HFFc6 (cell line): ENCODE measurements at places on chromosomes 1 and 21. TPM values are rescaled to one million over a fixed set of nuclear protein-coding genes. Genes with fewer than 3 reads are reported as not detected.

DNA sequence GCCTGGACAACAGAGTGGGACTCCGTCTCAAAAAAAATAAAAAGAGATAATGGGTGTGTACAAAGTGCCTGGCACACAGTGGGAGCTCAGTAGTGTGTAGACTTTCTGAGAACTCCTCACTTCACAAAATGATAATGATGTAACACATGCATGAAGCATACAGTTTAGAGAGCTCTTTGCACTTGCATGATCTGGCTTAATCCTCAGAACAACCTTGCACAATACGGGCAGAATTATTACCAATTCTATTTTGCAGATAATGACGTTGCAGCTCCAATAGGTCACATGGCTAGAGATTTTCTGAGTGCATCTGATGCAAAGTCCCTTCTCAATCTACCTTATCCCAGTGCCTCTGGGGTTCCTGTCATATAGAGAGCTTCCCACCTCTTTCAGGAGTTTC lies 71.4 kb downstream of the CD247 start:
- peaks cover 24% of the 10 kb centered on the region for H3K27me3 ChIP-seq
- H3K36me3 ChIP-seq = no peaks in the 10 kb centered on the region
- H3K4me1 ChIP-seq = no peaks in the 10 kb centered on the region
- no peak overlapping the region for H3K4me3 ChIP-seq

GRCh38 chr1:2019172-2019543 lies at the start of gene GABRD:
GABRD (plus strand) TSS chr1:2019345; CDS start chr1:2019424, 79 bp downstream.
- no peaks in the 10 kb centered on the region; the same call in 1 of the 2 replicates for H3K36me3 ChIP-seq
- no peak for DNase-seq
- H3K4me1 ChIP-seq = 0 out of 2 replicates have a peak, but pooled peaks cover 5% of the 10 kb centered on the region
- peaks cover 75% of the 10 kb centered on the region for H3K27me3 ChIP-seq

DNA sequence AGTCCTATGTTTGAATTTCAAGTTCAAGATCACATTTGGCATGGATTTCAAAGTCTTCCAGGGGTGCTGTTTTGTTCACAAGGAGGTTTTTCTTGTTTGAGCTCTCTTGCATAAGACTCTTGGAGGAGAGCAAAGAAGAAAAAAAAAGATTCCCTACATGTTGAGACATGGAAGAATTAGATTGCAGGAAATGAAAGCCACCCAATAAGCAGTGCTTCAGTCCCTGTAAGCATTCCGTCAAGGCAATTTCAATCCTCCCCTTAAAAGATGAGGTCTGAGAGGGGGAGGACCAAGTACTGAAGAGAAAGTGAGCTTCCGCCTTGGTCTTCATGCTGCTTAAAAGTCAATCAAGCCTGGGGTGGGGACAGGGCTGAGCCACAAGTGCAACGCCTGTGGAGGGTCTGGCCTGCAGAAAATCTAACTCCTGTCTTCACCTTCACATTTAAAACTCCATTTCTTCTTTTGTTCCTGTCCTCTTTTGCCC lies 50.2 kb downstream of the LPAR3 start:
- H3K27me3 ChIP-seq = peaks cover 7% of the 10 kb centered on the region
- no peak overlapping the region for H3K4me3 ChIP-seq
- peaks cover 4% of the 10 kb centered on the region; the same call in 1 of the 2 replicates for H3K36me3 ChIP-seq
- H3K27ac ChIP-seq = no peak overlapping the region
- DNase-seq = no peak

DNA sequence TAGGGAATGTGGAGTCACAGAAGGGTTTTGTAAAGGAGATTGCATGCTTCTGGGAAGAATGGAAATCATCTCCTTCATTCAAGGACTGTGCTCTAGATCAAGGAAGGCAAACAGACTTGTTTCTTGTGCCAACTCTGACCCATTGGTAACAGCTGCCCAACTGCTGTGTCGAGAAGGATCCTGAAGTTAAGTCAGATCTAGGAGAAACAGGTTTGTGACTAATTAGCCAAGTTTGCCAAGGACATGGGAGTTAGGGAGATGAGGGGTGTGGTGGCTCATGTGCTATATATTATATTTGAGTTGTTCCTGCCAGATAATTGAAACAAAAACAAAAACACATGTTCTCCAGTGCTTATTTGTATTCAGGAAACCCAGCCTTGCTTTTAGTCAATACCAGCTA lies 251.2 kb upstream of the USP24 start:
- no peaks in the 10 kb centered on the region for H3K27me3 ChIP-seq
- H3K27ac ChIP-seq = no peak overlapping the region
- DNase-seq = no peak
- no peaks in the 10 kb centered on the region for H3K4me1 ChIP-seq

DNA sequence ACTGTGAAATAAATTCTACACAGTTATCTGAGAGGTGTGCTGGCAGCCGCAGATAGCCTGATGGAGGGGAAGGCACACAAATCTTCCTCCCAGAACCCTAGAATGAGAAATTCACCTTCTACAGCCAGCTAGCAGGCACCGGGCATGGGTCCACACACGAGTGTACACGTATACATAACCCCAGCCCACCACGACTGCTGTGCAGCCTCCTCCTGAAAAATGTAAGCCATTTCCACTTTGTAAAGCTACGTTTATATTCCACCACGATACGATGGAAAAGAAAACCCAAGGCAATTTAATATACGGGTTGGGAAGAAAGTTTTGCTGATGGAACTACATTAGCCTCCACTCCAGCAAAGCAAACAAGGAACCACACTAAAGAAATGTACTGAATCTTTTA lies 1.8 kb downstream of the BTG3 start:
- no peaks in the 10 kb centered on the region; the same call in 1 of the 2 replicates for H3K27me3 ChIP-seq
- no peak for DNase-seq
- H3K36me3 ChIP-seq = peaks cover 23% of the 10 kb centered on the region; the same call in 1 of the 2 replicates
- peaks cover 29% of the 10 kb centered on the region for H3K4me1 ChIP-seq

GRCh38 chr1:164064501-164064900 lies 494.5 kb upstream of the PBX1 start:
- no peak for DNase-seq
- no peaks in the 10 kb centered on the region for H3K36me3 ChIP-seq
- H3K27ac ChIP-seq = no peak overlapping the region
- no peak overlapping the region for H3K4me3 ChIP-seq

DNA sequence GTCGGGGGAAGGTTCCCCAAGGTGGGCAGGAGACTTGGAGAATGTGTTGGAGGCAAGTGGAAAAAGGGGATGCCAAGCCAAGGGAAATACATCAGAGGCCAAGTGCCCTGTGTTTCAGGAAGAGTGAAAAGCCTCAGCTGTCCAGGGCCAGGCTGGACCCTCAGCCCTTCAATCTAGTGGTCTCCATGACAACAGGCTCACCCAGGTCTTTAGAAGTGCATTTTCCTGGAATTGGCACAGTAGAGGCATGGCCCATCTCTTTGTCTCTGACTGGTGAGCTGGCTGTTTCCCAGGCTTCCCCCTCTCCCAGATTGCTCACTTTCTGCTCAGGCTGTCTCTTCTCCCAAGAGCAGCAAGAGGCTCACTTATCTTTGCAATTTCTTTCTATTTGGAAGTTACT lies 10.4 kb upstream of the RHBG start:
- DNase-seq = no peak
- H3K4me3 ChIP-seq = no peak overlapping the region
- no peak overlapping the region for H3K27ac ChIP-seq
- no peaks in the 10 kb centered on the region for H3K36me3 ChIP-seq

The RIMKLA gene
- total RNA-seq = not detected in 3 replicates

DNA sequence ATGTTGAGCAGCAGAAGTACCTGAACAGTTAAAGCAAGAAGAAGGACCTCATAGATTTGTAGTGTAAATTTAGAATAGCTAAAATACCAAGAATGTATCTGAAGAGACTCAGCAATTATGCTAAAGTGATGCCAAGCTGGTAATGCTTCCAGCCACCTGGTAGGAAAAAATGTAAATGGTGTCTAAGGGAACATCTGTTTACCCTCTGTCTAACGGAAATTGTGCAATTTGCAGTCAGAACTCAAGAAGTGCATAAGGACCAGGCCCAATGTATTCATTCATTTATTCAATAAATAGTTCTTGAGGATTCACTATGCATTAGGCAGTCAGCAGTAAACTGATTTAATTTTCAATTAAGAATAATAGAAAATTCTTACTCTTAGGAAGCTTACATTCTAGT lies 116.0 kb upstream of the ADGRL4 start:
- H3K4me1 ChIP-seq = peaks cover 7% of the 10 kb centered on the region; the same call in 1 of the 2 replicates
- H3K36me3 ChIP-seq = no peaks in the 10 kb centered on the region
- H3K27me3 ChIP-seq = no peaks in the 10 kb centered on the region
- H3K27ac ChIP-seq = no peak overlapping the region
- DNase-seq = no peak
- no peak overlapping the region for H3K4me3 ChIP-seq

GRCh38 chr1:30123896-30124295 lies 599.5 kb downstream of the MATN1 start:
- H3K36me3 ChIP-seq = no peaks in the 10 kb centered on the region
- H3K4me1 ChIP-seq = no peaks in the 10 kb centered on the region
- no peak for DNase-seq
- peaks cover 5% of the 10 kb centered on the region for H3K27me3 ChIP-seq
- no peak overlapping the region for H3K4me3 ChIP-seq
- no peak overlapping the region for H3K27ac ChIP-seq

- H3K4me3 ChIP-seq = no peak overlapping the region
- no peaks in the 10 kb centered on the region for H3K36me3 ChIP-seq
- peak overlapping the region; percentile 17 for H3K27ac ChIP-seq
- peaks cover 24% of the 10 kb centered on the region for H3K4me1 ChIP-seq
- peak; percentile 58 for DNase-seq
These were observed 132.4 kb downstream of the EDEM3 start for GRCh38 chr1:184622136-184622823.

DNA sequence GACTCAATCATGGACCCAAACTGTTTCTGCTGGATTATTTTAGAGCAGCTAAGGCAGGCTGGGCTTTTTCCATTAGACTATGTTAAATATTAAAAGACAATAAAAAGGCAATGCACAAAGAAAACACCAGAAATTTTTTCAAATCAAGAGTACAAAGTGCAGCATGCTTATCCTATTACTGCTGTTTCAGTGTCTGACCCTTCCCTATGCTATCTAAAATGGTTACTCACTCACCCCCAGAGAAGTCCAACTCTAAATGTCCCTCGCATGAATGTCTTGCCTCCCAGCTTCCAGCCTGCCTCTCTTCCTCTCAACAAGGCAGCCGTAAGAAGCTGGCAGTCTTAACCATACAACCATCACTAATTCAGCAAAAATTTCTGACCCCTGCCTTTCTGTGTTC lies 108.7 kb upstream of the SYT6 start:
- H3K4me3 ChIP-seq = no peak overlapping the region
- peaks cover 17% of the 10 kb centered on the region for H3K27me3 ChIP-seq
- no peaks in the 10 kb centered on the region for H3K4me1 ChIP-seq
- H3K27ac ChIP-seq = no peak overlapping the region
- DNase-seq = no peak
- H3K36me3 ChIP-seq = no peaks in the 10 kb centered on the region

DNA sequence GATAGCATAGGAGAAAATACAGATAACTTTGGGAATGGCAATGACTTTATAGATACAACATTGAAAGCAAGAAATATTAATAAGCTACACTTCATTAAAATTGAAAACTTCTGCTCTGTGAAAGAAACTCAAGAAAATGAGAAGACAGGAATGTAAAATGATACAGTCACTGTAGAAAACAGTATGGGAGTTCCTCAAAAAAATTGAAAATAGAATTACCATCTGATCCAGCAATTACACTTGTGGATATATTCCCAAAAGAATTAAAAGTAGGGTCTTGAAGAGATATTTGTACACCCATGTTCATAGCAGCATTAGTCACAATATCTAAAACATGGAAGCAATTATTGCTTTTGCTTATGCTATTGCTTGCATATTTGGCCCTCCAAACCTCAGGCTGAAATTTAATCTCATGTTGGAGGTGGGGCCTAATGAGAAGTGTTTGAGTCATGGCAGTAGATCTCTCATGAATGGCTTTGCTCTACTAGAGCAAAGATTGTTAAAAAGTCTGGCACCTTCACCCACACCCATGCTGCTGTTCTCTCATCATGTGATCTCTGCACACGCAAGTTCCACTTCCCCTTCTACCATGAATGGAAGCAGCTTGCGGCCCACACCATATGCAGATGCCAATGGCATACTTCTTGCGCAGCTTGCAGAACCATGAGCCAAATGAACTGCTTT lies 15.3 kb upstream of the AHCYL1 start:
- peaks cover 37% of the 10 kb centered on the region for H3K4me1 ChIP-seq
- peaks cover 9% of the 10 kb centered on the region for H3K36me3 ChIP-seq
- H3K27ac ChIP-seq = peak overlapping the region; percentile 35; the same call in 1 of the 2 replicates
- no peak overlapping the region for H3K4me3 ChIP-seq

- peak overlapping the region; percentile 93 for H3K4me3 ChIP-seq
- H3K27ac ChIP-seq = peak overlapping the region; percentile 87
- peak; percentile 32 for DNase-seq
- H3K36me3 ChIP-seq = no peaks in the 10 kb centered on the region
These were observed 84.4 kb downstream of the NKAIN1 start for GRCh38 chr1:31155216-31155806.
